Vagina (tissue), 2 donors: ENCODE measurements at places on chromosomes 2 and 18. TPM values are rescaled to one million over a fixed set of nuclear protein-coding genes. Genes with fewer than 3 reads are reported as not detected.

DNA sequence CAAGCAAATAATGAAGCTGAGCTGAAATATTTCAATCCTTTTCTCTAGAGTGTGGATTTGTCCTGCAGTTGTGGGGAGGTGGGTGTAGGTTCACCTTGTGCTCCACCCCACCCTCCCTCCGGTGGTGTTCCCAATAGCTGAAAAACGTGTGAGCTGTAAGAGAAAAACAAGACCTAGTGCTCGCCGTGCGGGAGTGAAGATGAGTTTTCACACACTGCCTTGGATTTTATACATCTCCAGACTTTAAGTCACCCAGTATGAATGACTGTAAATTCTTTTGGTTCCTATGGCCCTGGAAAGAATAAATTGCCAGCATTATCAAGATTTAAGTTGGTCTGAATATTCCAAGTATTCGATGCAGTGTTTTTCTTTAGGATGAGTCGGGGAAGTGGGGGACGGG is 1.9 kb upstream of the SOX11 start:
- DNase-seq, result no peak

The MOB1A gene
- 68.5 TPM for total RNA-seq

- DNase-seq, result no peak
Measured at GRCh38 chr2:118492335-118492734, 355.1 kb downstream of the EN1 start.

- no peak for DNase-seq
Measured at GRCh38 chr18:49028091-49028490, 77.3 kb upstream of the SMAD7 start.

The CNGA3 gene
- total RNA-seq, result not detected
